MCF 10A (cell line): ENCODE measurements at places on chromosomes 4 and X.
A peak's percentile ranks its signal among the peaks of the same experiment; 100 is the strongest.

DNA sequence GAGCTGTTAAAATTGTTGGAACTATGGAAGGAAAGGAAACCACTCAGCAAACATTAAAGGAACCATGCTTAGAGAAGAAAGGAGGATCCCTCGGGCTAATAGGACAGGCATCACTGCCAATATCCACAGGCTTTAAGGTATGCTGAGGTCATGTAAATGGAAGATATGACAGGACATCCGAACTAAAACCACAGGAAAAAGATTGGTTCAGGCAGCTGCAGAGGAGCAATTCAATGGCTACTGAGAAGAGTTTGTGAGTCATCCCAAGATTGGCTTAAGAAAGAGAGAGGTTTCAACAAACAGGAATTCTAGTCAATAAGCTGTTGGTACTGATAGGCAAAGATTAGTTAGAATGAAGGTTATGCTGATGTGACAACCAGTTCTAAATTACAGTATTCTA is 106.4 kb upstream of the FAM241A start:
- peak; percentile 16 for DNase-seq

DNA sequence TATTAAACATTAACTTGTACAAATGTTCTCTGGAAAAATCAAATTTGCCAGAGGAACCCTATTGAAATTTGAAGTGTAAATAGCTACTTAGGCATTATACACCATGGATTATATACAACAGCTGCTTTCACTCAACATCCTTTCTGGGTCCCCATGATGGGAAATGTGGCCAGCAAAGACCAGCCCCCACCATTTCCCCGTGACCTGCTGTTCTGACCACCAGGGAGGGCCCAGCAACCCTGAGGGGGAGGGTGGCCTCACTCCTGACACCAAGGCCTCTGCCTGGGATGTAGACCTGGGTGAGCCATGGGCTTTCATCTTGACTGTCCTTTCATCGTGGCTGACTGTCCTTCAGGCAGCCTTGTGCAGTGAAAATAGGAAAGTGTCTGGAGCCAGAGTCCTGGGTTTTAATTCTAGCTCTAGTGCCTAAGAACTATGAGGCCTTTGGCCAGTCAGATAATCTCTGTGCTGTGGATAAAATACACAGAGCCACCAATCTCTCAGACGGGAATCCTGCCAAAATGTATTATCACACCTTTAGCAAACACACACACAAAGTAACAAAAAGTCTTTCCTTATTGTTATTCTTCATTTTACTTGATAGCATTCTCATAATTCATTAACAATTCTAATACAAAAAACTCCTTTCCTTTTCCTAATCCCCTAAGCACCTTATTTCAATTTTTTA is 45.1 kb downstream of the NR3C2 start:
- DNase-seq = no peak

DNA sequence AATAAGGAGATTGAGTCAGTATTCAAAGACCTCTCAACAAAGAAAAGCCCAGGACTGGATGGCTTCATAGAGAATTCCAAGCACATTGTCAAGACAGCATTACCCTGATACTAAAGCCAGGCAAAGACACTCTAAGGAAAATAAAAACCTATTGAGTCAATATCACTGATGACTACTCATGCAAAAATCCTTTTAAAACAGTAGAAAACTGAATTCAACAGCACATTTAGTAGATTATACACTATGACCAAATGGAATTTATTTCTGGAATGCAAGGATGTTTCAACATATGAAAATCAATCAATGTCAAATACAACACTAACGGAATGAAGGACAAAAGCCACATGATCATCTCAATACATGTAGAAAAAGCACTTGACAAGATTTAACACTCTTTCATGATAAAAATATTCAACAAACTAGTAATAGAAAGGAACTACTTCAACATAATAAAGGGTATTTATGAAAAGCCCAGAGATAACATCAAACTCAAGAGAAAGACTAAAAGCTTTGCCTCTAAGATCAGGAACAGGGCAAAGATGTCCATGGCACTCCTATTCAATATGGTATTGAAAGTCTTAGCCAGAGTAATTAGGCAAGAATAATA is 633.3 kb downstream of the ANKRD50 start:
- DNase-seq = no peak

- no peak for DNase-seq
These were observed 108.0 kb upstream of the TBL1X start for GRCh38 chrX:9356846-9357245.

- no peak for DNase-seq
These were observed 459.9 kb upstream of the BOD1L1 start for GRCh38 chr4:14087459-14087858.

GRCh38 chr4:119037709-119038108 is 97.9 kb upstream of the MYOZ2 start:
- DNase-seq = no peak

DNA sequence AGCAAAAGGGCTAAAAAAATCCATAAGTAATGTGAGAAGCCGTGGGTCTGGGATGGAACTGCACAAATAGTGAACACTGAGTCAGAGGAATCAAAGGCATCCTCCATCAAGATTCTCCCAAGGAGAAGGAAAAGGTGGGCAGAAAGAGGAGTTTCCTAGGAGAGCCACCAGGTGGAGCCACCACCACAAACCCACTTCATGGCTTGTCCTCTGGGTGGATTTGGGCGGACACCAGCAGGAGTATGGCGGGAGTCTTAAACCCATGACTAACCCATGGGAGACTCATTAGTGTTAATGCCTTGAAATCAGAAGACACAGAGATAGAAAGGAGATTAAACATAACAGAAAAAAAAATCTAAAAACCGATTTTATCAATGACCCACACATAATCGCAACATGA is 147.7 kb downstream of the SH3KBP1 start:
- DNase-seq = peak; percentile 82

- peak; percentile 63 for DNase-seq
These were observed 146.7 kb downstream of the CHIC2 start for GRCh38 chr4:53917729-53918128.

DNA sequence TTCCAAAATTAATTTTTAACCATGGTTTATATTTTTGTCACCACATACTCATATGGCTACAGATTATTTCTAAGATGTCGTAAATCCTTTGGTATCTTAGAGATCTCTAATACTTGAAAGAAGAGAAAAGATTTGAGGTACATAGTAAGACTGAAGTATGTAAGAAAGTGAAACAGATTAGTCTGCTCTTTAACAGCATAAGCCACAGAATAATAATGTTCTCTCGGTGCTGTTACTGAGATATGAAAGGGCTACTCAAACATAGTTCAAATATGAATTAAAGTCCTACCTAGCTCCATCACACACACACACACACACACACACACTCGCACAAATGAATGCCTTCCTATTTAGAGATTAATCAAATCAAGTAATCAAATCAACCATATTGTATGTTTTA is 274.1 kb upstream of the PCDH18 start:
- DNase-seq = no peak

- no peak for DNase-seq
These were observed 132.7 kb downstream of the CPZ start for GRCh38 chr4:8725071-8725841.

DNA sequence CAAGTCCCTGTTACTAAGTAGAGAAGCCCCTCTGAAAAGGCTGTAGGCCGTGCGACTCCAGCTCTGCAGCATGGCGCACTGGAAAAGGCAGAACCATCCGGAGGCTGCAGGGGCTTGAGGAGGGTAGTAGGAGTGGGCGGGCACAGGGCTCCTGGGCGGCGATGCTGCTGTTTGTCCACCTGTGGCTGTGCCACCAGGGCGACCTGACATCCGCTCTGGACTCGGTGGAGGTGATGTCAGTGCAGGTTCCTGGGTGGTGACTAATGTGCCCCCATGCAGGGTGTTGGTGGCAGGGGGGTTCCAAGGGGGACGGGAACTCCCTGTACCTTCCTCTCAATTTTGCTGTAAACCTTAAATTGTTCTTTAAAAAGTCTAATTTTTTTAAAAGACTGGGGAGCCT is 58.3 kb downstream of the PCGF3 start:
- no peak for DNase-seq

GRCh38 chr4:12723849-12724447 is 760.2 kb downstream of the RAB28 start:
- peak; percentile 23 for DNase-seq

DNA sequence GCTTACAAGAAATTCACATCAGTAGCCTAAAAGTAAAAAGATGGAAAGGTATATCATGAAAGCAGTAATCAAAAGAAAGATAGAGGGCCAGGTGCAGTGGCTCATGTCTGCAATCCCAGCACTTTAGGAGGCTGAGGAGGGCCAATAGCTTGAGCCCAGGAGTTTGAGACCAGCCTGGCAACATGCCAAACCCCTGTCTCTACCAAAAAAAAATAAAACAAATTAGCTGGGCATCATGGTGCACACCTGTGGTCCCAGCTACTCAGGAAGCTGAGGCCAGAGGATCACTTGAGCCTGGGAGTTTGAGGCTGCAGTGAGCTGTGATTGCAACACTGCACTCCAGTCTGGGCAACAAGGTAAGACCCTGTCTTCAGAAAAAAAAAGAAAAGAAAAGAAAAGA is 55.5 kb downstream of the GSPT2 start:
- DNase-seq = no peak

- no peak for DNase-seq
These were observed 15.5 kb upstream of the SH3D19 start for GRCh38 chr4:151340751-151341385.

- no peak for DNase-seq
These were observed 95.7 kb downstream of the SHISA3 start for GRCh38 chr4:42492962-42493361.

- no peak for DNase-seq
These were observed 162.7 kb downstream of the PPP3CA start for GRCh38 chr4:101184668-101185067.

DNA sequence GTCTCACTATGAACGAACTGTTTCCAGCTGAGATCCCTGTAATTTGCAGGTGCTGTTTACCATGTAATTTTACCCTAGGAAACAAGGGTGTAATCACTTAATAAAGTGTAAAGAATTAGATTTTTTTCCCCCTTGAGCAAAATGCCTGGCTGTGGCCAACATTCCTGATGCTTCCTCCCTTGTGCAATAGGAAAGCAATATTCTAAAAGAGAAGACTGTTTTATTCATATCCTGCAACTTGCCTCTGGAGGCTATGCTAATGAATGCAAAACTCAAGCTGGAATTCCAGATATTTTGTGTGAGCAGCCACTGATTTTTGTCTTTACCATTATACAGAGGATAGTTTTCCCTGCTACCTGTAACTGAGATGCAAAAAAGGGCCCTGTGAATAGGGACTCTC is 98.0 kb downstream of the AWAT2 start:
- DNase-seq = no peak

- no peak for DNase-seq
These were observed 59.4 kb upstream of the HELT start for GRCh38 chr4:184958923-184959210.

GRCh38 chr4:47862297-47862696 is 24.4 kb upstream of the CORIN start:
- no peak for DNase-seq

DNA sequence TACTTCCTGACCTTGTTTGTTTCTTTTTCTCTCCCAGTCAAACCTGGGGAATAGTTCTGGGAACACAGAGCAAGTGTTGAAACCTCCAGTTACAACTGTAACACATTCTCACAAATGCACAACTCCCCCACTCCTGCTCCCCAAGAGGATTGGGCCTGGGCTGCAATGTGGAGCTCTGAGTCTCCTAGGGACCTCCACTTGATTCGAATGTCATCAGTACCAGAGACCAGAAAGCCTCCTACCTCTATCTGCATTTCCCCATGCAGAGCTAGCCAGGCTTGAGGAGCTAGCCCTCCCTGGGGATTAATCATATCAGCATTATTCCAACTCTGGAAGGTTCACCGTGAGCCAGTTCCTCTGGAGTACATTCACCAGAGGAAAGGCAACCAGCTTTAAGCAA is 41.7 kb upstream of the CITED1 start:
- no peak for DNase-seq
